Vagina (tissue), 2 donors: ENCODE measurements at places on chromosomes 11 and 22.
A peak's percentile ranks its signal among the peaks of the same experiment; 100 is the strongest.

GRCh38 chr11:72245263-72245816 lies 1.4 kb upstream of the PHOX2A start:
- H3K4me1 ChIP-seq, result peaks cover 21% of the 10 kb centered on the region
- DNase-seq, result no peak
- H3K4me3 ChIP-seq, result no peak overlapping the region
- H3K36me3 ChIP-seq, result no peaks in the 10 kb centered on the region
- peaks cover 24% of the 10 kb centered on the region for H3K27me3 ChIP-seq
- H3K27ac ChIP-seq, result no peak overlapping the region

DNA sequence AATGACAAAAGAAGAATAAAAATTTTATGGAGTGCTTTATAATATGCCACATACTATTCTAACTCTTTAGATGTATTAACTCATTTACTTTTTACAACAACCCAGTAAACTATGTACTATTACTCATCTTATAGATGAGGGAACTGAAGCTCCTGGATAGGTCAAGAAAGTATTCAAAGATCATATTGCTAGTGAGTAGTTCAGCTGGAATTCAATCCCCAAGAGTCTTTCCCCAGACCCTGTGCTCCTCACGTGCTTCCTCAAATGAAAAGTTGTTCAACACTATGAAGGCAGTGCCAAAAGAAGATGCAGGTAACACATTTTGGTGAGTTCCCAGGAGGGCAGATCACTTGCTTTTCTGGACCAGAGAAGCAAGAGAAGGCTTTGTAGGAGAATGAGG lies 46.8 kb downstream of the BTG4 start:
- no peak overlapping the region for H3K4me3 ChIP-seq
- no peaks in the 10 kb centered on the region for H3K4me1 ChIP-seq
- no peak overlapping the region for H3K27ac ChIP-seq

GRCh38 chr11:32478277-32478731 lies 43.0 kb upstream of the WT1 start:
- H3K4me1 ChIP-seq, result no peaks in the 10 kb centered on the region
- no peaks in the 10 kb centered on the region for H3K36me3 ChIP-seq
- H3K4me3 ChIP-seq, result no peak overlapping the region
- H3K27ac ChIP-seq, result no peak overlapping the region

DNA sequence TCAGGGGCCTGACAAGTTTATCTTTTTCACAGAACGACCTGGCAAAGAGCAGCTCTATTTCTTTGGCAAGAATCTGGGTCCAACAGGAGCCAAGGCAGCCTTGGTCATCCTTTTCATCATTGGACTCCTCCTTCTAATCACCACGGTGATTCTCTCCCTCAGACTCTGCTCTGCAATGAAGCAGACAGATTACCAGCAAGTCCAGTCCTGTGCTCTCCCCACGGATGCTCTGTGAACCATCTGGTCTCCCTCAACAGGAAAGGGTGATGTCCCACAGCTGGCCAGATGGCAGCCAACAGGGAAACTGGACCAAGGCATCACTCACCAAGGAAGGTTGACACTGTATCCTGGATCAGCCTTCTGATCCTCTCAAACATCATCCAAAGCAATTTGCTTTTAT lies 17.0 kb upstream of the PANX1 start:
- no peak overlapping the region for H3K4me3 ChIP-seq
- H3K27ac ChIP-seq, result peak overlapping the region; percentile 27
- peaks cover 15% of the 10 kb centered on the region for H3K4me1 ChIP-seq

- no peak for DNase-seq
- H3K27me3 ChIP-seq, result no peaks in the 10 kb centered on the region
- no peaks in the 10 kb centered on the region for H3K36me3 ChIP-seq
- H3K4me1 ChIP-seq, result peaks cover 25% of the 10 kb centered on the region
- H3K27ac ChIP-seq, result peak overlapping the region; percentile 29
- no peak overlapping the region for H3K4me3 ChIP-seq
These were observed 68.6 kb downstream of the CDKN1C start for GRCh38 chr11:2816941-2817421.

GRCh38 chr11:75591966-75592365 lies 29.9 kb downstream of the SERPINH1 start:
- no peaks in the 10 kb centered on the region for H3K27me3 ChIP-seq
- H3K27ac ChIP-seq, result no peak overlapping the region
- H3K36me3 ChIP-seq, result no peaks in the 10 kb centered on the region
- no peak for DNase-seq
- H3K4me1 ChIP-seq, result no peaks in the 10 kb centered on the region

DNA sequence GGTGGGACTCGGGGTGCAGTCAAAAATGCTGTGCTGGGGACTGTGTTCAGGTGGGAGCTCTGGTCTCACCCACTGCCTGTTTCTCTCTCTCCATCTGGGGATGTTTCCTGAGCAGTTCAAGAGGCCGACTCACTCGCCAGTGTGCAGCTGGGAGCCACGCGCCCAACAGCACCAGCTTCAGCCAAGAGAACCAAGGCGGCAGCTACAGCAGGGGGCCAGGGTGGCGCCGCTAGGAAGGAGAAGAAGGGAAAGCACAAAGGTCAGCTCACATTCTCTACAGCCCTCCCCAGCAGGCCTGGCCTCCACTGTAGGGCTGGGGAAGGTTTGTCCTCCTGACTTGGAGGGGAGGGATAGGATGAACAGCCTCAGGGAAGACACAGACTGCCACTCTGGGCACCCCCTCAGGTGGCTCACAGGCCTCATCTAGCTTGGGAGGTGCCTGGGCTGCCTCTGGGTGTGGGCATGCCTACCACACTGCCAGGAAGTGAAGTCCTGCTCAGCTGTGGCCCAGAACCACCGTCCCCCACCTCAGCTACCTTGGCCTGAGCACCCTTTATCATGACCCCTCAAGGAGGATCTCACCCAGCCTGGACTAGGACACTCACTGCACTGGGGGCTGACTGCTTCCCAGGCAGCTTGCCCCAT lies 13.0 kb downstream of the TUB start:
- no peak for DNase-seq
- no peaks in the 10 kb centered on the region for H3K27me3 ChIP-seq
- H3K27ac ChIP-seq, result no peak overlapping the region

DNA sequence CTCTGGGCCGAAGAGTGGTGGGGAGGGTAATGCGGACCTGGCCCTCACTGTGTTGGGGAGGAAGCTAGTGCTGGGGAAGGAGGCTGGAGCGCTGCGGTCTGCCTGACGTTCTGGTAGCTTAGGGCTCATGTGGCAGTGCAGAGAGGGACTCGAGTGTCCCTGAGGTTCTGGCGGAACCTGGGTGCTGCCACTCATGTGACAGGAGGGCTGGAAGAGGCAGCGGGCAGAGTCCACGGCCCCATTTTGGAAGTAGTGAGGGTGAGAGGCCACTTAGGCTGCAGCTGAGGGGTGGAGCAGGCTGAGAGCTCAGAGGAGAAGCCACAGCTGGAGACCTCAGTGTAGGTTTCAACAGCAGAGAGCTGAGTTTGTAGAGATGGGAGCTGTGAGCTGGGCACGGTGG lies 16.2 kb upstream of the TRMU start:
- no peaks in the 10 kb centered on the region for H3K36me3 ChIP-seq
- no peaks in the 10 kb centered on the region for H3K27me3 ChIP-seq
- no peak overlapping the region for H3K4me3 ChIP-seq
- DNase-seq, result no peak
- H3K27ac ChIP-seq, result no peak overlapping the region

- H3K4me3 ChIP-seq, result no peak overlapping the region
- H3K36me3 ChIP-seq, result no peaks in the 10 kb centered on the region
- DNase-seq, result no peak
- H3K27me3 ChIP-seq, result no peaks in the 10 kb centered on the region
- H3K4me1 ChIP-seq, result no peaks in the 10 kb centered on the region
- H3K27ac ChIP-seq, result no peak overlapping the region
These were observed 7.4 kb downstream of the SLN start for GRCh38 chr11:107704451-107704850.

GRCh38 chr22:42317691-42318547 lies 47.5 kb upstream of the TCF20 start:
- peaks cover 31% of the 10 kb centered on the region for H3K4me1 ChIP-seq
- no peak overlapping the region for H3K27ac ChIP-seq
- no peaks in the 10 kb centered on the region for H3K36me3 ChIP-seq
- H3K27me3 ChIP-seq, result no peaks in the 10 kb centered on the region
- H3K4me3 ChIP-seq, result no peak overlapping the region
- DNase-seq, result no peak

- H3K27me3 ChIP-seq, result no peaks in the 10 kb centered on the region
- H3K36me3 ChIP-seq, result no peaks in the 10 kb centered on the region
- DNase-seq, result no peak
- no peak overlapping the region for H3K4me3 ChIP-seq
- peaks cover 5% of the 10 kb centered on the region for H3K4me1 ChIP-seq
These were observed 63.7 kb downstream of the CYTH4 start for GRCh38 chr22:37345863-37346504.

DNA sequence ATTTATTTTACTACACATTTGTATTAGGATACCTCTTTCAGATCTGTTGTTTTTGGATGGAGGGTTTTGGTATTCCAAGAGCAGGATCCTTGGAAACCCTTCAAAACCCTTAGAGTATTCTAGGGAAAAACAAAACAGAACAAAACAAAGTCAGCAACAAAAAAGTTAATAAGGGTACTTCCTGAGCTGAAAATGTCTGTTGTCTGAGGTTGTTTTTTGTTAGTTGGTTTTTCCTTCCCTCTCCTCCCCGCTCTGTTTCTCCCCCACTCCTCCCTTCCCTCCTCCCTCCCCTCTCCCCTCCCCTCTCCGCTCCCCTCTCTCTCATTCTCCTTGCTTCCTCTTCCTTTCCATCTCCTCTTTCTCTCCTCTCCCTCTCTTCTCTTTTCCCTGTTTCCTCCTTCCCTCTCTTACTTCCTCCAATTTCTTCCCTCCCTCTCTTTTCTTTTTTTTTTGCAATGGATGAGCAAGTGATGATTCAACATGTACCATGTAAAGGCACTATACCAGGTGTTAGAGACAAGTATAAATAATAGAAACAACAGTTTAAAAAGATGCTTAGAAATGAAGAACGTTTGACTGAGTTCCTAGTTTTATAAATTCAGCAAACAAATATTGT lies 160.6 kb downstream of the TMEM135 start:
- no peak overlapping the region for H3K4me3 ChIP-seq
- no peak overlapping the region for H3K27ac ChIP-seq
- no peak for DNase-seq
- H3K27me3 ChIP-seq, result no peaks in the 10 kb centered on the region

DNA sequence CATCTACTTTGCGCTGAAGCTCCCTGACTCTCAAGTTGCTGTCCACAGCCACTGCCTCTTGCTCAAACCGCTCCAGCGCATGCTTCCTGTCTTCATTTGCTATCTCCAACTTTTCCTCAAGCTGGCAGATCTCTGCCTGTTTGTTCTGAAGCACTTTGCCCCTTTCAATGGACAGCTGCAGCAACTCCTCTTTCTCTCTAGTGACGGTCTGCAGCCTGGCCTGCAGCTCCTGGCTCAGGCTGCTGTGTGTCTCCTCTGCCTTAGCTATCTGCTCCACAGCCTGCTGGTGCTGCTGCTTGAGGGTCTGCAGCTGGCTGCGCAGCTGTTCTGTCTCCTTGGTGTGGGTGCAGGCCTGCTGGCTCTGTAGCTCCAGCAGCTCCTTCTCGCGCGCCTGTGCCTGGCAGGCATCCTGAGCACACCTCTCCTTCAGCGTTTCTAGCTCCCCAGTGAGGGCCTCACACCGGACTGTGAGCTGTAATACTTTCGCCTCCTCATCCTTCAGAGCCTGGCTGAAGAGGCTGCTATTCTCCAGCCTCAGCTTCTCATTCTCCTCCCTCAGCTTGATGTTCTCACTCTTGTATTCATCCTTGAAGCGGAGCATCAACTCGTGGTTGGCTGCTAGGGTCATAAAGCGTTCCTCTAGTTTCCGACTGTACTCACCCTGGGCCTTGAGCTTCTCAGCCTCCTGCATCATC lies 723 bp downstream of the CCDC89 start:
- H3K4me3 ChIP-seq, result peak overlapping the region; percentile 40
- peaks cover 12% of the 10 kb centered on the region for H3K4me1 ChIP-seq
- DNase-seq, result no peak
- H3K27me3 ChIP-seq, result no peaks in the 10 kb centered on the region
- H3K36me3 ChIP-seq, result no peaks in the 10 kb centered on the region

DNA sequence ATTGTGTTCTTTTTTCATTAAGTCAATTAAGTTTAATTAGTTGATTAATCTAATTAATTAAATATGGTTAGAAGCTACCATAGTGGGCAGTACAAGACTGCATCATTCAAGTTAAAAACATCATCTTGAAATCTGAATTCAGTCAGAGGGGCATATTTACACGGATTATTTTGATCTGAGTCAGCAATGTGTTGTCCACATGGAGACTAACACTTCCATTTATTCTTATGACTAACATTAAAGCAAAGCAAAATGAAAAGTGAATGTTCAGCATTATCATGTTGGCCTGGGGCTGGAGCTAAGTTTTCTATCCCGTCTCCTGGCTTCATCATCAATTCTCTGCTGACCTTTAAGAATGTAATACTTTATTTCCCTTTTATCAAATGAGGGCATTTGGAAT lies 17.3 kb downstream of the FLI1 start:
- H3K27ac ChIP-seq, result no peak overlapping the region
- H3K36me3 ChIP-seq, result no peaks in the 10 kb centered on the region
- no peak overlapping the region for H3K4me3 ChIP-seq

DNA sequence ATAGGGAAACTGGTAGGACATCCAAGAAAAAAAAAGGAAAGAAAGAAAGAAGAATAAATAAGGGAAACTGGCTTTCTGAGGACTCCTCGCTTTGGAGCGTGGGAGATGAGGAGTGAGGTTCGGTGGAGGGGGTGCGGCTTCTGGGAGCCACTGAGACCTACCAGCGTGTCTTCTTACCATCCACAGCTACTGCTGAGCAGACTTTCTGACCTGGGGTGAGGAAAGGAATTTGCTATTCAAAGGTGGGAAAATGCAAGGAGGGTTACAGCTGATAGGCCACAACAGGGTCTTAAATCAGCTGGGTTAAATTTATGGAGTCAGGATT lies 488 bp upstream of the SELENOM start:
- no peak for DNase-seq
- peak overlapping the region; percentile 28 for H3K4me3 ChIP-seq
- H3K36me3 ChIP-seq, result no peaks in the 10 kb centered on the region
